ENCODE measurements at places on chromosomes 7 and 10.

DNA sequence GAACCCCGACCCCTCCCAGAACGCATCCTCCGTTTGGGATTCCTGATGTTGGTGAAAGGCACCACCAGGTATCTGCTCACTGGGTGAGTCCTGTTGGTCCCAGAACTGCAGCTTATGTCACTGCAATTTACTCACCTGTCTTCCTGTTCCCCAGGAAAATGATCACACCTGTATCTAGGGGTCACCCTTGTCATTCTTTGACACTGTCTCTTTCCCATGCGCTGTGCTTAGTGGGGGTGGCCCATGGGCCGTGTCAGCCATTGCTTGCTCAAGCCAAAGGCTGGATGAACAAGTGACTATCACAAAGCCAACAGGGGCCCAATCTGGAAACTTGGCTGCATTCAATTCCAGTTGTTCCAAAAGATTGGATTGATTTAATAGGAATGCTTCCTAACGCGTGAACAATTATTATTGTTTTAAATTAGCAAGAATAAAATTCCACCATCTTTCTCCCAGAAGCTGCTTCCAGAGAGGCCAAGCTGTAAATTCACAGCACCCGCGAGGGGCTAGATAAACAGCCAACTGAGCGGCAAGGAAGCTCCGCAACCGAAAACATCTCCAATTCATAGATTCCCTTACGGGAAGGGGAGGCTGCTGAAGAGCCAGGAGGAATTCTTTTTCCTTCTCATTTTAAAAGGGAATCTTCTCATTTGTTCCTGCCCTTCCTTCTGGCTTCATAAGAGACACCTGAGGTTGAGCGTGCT is 134.8 kb upstream of the ZMIZ1 start:
- DNase-seq, result no peak

- DNase-seq, result no peak
Measured at GRCh38 chr7:20012100-20012499, 205.1 kb downstream of the MACC1 start.

GRCh38 chr10:80596391-80597257 is 58.9 kb downstream of the SH2D4B start:
- DNase-seq, result no peak

- DNase-seq, result no peak
Measured at GRCh38 chr10:71438761-71439160, 42.0 kb downstream of the CDH23 start.

DNA sequence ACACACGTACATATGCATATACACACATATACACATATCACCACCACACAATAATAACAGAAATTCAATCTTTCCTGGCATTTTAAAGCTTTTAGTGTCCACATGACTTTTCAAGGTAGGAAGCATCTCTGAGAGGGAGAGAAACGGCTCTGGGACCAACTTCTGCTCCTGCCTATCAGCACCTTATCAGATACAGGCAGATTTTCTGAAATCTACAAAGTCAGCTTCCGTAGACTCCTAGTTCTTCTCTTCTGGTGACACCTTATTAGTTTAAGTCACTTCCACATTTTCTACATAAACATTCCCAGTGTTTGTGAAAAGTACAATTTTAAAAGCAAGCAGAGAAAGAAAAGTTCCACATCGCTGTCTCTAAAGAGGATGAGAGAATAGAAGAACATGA is 74.5 kb downstream of the ZNF22 start:
- DNase-seq, result no peak

Measured in activated T-helper 1 cell treated with Interleukin-2 at 50 U/mL for 16 hours (primary cell).